ENCODE measurements at places on chromosomes 2 and 18.

DNA sequence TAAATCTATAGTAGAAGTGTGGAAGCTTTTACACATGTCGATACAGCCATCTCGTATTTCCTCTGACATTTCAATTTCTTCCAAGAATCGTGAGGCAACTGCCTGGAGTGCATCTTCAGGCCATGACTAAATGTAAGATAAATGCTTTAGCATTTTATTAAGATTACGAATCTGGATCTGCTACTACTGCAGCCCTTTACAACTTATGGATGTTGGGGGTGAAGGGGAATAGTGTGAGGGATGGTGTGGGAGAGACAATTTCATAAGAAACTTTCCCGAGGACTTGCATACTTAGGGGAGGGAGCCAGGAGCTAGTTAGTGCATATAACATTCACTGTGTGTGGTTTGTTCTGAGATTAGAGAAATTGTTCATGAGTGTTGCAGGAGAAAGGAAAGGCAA is 204.8 kb downstream of the SLC39A10 start:
- DNase-seq = no peak

DNA sequence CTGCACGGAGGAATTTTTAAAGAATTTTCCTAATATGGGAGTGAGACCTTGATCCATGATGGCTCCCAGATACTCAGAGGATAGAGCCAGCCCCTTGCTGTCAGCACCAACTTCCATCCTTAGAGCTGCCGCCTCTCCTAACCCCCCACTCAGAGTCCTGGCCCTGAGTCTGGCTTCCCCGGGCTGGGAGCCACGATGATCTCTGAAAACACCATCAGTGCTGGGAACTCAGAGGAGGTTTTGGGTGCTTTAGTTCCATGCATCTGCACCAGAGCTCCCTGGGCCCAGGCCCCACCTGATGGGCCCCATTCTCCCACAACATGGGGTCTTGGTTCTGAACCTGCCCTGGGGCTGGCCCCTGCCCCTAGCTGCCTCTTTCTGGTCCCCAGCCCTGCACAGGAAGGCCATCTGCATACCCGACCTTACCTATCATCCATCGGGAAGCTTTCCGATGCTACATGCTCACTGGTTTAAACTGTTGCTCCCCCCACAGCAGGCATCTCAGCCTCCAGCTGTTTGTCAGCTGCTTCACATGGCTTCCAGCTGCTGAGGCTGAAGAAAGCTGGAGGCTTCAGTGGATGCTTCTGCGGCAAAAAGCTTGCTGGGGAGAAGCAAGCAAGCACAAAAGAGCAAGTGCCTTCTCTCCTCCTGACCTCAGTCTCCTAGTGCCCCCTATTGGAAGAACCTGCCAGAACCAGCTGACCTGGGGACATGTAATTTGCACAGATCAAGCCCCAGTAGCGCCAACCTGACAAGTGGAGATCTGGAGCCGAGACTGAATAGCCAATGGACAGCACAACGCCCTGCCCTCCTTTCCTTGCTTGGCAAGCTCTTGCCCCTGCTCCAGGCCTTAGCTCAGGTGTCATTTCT is 24.2 kb upstream of the RHOB start:
- no peak for DNase-seq

DNA sequence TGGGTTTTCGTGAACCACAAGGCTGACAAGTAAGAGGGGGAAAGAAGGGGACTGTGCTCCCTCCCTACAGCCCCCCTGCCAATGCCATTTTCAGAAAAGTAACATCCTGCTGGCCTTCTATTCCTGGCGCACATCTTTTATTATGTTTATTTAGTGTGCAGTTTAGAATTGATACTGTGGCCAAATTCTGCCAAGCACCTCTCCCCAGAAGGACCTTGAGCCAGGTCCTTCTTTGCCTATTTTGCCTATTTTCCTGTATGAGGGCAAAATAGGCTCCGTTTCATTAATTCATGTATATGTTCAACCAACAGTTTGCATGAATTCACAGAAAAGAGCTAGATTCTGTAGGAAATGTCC is 136.0 kb downstream of the MYO3B start:
- no peak for DNase-seq

- DNase-seq = no peak
Measured at GRCh38 chr2:45651415-45652089, at the start of gene PRKCE. PRKCE (plus strand) TSS chr2:45651675.

DNA sequence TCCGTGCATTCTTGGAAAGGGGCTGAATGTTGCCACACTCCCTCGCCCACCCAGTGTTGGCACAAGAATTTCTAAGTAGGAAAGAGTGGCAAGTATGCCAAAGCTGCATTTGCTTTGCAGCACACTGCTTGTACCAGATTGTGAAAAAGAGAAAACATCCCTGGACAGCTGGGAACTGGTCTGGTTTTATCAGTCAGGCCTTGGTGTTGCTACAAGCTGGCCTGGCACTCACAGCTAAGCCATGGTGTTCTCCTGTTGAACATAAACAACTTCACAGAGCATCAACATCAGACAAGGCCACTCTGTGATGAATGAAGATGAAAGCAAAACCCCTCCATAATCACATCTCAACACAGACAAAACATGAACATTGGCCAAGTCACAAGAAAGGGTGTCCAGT is 4.2 kb upstream of the TRABD2A start:
- DNase-seq = no peak

DNA sequence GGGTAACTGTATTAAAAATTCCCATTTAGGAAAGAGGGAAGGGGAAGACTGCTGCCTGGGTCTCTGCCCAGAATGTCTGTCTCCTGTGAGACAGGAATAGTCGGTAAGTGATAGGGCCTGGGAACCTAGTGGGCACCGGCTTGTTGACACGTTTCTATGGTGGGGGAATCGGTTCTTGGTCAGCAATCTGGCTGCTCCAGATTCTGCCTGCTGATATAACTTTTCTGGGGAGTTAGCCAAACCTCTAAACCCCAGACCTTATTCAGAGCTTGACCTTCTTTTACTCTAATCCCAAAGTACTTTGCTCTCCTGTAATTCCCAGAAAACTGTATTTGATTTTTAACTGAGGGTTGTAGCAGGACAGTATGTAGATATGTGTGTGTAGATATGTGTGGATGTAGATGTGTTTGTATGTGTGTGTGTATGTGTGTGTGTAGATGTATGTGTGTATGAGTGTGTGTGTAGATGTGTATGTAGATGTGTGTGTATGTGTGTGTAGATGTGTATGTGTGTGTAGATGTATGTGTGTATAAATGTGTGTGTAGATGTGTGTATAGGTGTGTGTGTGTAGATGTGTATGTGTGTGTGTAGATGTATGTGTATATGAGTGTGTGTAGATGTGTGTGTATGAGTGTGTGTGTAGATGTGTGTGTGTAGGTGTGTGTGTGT is 61.8 kb upstream of the TXNDC2 start:
- DNase-seq = no peak

- no peak for DNase-seq
Measured at GRCh38 chr18:61891894-61892293, 913 bp downstream of the RNF152 start.

DNA sequence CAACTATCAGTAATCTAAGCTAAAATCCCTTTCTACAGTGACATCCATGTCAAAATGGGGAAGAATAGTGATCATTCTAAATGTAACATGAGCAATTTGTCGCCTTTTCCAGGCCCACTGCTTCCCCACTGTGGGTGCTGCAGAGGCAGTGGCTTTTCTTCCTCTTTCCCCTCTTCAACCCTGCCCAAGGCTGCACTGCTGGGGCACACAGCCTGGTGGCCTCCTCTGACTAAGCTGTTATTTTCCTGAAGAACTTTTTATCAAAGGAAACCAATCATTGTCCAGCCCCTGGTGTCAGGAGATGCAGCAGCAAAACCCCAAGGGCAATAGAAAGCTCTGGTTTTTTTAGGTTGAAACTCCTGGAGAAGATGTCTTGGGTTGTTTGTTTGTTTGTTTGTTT is 117.6 kb upstream of the KLF7 start:
- no peak for DNase-seq

DNA sequence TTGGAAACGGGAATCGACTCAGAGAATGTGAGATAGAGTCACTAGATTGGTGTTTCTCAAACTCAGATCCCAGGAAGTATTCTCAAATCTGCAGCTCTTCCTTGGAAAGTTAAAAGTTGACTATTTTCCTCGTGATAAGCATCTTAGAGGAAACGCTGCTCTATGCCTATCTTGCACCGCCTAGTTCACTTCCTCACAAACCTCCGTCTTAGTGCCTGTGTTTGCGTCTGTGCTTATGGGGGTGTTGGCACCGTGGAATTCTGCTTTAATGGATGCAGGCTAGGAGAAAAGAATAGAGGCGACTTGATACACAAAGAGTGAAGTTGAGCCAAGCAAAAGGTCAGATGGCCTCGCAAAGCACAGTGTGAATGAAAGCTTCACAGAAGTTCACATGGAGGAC is 255.3 kb upstream of the ID2 start:
- DNase-seq = no peak

GRCh38 chr2:180478883-180479282 is 471.8 kb upstream of the CWC22 start:
- no peak for DNase-seq

DNA sequence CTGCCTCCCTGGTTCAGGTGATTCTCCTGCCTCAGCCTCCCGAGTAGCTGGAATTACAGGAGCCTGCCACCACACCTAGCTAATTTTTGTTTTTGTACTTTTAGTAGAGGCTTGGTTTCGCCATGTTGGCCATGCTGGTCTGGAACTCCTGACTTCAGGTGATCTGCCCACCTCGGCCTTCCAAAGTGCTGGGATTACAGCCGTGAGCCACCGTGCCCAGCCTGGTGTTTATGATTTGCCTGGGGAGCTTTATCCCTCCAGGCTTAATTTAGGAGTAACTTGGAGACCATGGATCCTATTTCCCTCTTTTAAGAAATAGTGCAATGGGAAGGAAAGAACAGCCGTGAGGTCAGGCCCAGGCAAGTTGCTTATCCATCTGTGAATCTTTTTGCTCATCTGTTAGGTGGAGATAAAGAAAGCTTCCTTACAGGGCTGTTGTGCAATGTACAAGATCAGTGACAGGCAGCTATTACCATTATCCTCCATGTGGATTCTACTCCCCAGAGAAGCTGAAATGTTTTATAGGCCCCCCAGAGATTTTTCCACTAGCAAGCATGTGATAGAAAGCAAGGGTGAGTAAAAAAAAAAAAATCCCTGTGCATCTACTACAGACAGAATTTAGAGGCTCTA is 104.9 kb upstream of the MGAT5 start:
- DNase-seq = no peak

GRCh38 chr2:167183931-167184330 is 295.7 kb downstream of the XIRP2 start:
- no peak for DNase-seq

DNA sequence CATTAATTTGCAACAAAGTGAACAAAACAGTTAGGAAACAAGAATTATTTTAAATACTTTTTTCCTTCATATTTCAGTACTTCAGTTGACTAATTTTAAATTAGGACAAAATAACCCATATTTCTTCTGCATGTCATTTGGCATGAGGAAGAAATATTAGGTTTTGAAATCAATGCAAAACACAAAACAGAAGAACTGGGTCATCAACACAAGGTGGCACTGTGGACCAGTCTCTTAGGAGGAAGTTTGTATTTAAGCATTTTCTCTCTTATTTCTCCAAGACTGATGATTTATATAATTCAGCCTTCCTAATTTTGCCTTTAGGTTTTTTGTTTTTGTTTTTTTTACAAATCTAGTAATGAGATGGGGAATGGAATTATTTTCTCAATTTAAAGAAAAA is 352.8 kb upstream of the KCNH7 start:
- DNase-seq = no peak

- no peak for DNase-seq
Measured at GRCh38 chr2:75666911-75667310, 20.3 kb downstream of the MRPL19 start.

DNA sequence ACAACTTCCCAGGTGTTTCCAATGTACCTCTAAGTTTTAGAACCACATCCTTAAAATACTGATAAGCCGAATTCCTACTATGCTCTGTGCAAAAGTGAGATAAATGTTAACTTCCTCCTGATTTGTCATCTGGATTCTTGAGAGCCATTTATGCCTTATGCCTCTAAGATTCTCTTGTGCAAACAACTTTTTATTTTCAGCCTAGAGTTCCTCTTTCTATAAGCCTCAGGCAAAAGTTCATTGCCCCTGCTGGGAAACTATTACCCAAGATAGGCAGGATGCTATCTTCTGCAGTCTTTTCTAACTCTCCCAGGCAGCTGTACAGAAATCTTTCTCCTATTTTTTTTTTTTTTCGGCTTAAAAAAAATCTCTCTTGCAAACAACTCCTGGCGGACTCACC is 216.1 kb downstream of the KCNJ3 start:
- no peak for DNase-seq

DNA sequence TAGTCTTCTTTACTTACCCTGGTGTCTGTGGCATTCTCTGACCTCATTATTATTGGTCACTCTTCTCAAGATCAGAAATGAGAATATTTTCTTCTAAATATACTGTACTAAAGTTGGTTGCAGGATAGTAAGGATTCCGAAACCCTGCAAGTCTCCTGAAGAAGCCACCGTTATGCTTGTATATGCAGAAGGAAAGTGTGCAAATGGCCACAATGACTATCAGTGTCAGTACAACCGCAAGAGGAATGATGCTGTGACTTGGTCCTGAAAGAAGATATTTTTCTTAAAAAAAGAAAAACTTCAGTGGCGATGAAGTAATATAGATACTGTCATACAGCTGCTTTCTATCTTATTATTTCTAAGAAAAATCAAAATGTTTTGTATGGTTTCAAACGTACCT is 120.7 kb downstream of the PLA2R1 start:
- no peak for DNase-seq

DNA sequence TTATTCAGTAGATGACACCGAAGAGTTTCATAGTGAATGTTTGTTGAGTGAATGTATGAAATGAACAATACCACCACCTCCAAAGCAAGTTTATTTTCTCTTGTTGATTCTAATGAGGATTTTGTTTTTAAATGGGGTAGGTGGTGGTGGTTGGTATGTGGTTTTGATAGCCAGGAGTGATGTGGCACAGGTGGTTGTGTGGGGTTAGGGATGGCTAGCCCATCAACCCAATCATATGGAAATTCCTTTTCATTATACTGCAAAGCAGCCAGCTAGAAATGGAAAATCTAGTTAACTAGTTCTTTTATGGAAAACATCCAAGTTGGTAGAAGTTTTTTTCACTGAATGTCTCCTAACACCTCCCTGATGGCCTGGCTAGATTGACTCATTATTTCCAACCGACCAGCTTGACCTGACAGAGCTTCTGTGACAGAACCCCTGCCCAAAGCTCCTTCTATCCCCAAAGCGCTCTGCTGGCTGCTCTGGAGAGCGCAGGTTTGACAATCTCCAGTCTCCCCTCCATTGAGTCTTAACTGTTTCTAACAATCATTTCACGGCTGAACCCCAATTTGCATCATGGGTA is 376.9 kb downstream of the MTX2 start:
- DNase-seq = no peak

GRCh38 chr2:29481313-29481712 is 366.1 kb downstream of the CLIP4 start:
- DNase-seq = no peak

- no peak for DNase-seq
Measured at GRCh38 chr2:133438848-133439564, 129.3 kb downstream of the NCKAP5 start.

- no peak for DNase-seq
Measured at GRCh38 chr2:208501206-208501605, 94.6 kb downstream of the PTH2R start.

GRCh38 chr2:190964170-190964795 is 49.7 kb downstream of the STAT1 start:
- no peak for DNase-seq

- no peak for DNase-seq
Measured at GRCh38 chr2:231364961-231365810, 30.3 kb upstream of the B3GNT7 start.

GRCh38 chr18:74702950-74703349 is 105.3 kb downstream of the ZNF407 start:
- DNase-seq = no peak

All from left renal pelvis (tissue), 4 donors.